Esophagus squamous epithelium (tissue), 5 donors: ENCODE measurements at places on chromosomes 11 and 22.

DNA sequence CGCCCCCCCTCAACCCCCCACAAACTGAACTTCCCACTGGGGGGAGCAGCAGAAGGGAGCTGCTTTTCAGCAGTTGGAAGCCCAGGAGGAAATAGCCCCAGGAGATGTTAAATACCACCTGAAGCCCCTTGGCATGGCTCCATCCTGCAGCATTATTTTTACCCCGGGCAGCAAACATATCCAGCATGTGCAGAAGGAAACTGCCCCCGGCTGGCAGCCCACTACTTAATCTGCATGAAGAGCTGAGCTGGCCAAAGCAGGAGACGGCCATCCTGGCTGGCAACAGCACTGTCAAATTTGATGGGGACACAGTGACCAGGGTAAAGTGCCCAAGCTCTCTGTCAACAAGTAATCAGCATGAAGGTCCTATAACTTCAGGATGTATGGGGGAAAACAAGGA lies 32.0 kb downstream of the BUD13 start:
- DNase-seq, result no peak

DNA sequence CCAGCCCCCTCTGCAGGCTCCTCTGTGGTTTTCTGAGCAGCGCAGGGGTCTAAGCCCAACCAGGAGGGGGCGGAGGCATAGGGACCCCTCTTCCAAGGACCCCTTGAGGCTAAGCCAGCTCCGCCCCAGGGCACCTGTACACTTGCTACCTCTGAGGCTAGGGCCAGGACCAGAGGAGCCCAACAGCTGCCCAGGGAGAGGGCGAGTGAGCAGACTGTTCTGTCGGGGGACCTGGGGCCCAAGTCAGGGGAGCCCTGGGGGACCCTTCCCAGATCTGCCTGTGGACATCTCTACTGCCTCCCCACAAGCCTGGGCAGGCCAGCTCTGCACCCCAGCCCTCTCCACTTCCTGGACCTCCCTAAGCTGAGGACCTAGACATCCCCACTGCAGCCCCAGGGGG lies 1.8 kb downstream of the B4GALNT4 start:
- no peak for DNase-seq

DNA sequence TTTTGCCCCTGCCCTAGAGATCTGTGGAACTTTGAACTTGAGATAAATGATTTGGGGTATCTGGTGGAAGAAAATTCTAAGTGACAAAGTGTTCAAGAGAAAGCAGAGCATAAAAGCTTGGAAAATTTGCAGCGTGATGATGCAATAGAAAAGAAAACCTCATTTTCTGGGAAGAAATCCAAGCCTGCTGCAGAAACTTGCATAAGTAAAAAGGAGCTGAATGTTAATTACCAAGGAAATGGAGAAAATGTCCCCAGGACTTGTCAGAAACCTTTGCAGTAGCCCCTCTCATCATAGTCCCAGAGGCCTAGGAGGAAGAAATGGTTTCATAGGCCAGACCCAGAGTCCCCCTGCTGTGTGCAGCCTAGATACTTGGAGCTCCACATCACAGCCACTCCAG lies 686.9 kb downstream of the FAM181B start:
- no peak for DNase-seq

DNA sequence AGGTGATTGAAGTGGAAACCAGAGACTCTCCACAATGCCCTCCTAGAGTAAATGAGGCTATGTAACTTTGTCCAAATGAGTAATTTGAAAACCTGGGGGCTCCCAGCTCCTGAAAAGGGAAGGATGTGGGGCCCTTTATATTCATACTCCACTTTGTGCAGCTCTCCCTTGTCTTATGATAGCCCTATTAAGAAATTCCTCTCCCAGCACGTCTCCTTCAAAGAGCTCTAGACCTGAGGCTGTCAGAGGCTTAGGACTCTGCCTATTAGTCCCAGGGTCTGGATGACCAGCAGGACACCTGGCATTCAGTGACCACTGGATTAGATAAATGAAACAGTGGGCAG lies 2.1 kb downstream of the SLC43A1 start:
- no peak for DNase-seq

GRCh38 chr11:69910519-69911309 lies 91.5 kb upstream of the FGF3 start:
- DNase-seq, result no peak

- no peak for DNase-seq
Measured at GRCh38 chr11:79536155-79536917, 95.5 kb upstream of the TENM4 start.
